ENCODE measurements at places on chromosomes 2 and 18.

DNA sequence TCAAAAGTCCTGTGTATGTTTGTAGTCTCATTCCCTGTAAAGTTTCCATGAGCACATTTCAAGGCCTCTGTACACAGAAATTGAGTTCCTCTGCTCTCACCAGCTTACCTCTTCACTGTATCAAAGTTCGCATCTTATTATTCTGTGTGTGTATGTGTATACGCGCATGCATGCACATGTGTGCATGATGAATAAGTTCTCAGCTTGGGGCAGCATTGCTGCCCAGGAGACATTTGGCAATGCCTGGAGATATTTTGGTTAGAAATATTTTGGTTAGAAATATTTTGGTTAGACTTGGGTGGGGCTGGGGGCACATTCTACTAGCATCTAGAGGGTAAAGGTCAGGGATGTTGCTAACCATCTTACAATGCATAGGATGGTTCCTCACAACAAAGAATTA is 23.4 kb downstream of the TCF7L1 start:
- no peak for DNase-seq

DNA sequence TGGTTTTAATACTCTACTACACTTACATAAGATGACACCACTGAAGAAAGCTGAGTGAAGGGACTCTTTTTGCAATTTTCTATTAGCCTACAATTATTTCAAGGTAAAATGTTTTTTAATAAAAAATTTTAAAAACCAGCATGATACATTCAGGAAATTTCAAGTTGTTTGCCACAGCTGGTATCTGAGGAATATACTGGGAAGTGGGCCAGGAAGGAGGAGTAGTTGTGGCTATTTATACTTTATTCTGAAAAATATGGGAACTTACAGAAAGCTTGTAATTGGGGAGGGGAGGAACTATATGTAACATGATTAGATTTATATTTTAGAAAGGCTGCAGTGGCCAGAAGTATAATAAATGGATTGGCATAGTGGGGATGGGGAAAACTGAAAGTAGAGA is 40.8 kb downstream of the WDR35 start:
- no peak for DNase-seq

GRCh38 chr2:76684756-76685155 is 837.4 kb downstream of the LRRTM4 start:
- no peak for DNase-seq

DNA sequence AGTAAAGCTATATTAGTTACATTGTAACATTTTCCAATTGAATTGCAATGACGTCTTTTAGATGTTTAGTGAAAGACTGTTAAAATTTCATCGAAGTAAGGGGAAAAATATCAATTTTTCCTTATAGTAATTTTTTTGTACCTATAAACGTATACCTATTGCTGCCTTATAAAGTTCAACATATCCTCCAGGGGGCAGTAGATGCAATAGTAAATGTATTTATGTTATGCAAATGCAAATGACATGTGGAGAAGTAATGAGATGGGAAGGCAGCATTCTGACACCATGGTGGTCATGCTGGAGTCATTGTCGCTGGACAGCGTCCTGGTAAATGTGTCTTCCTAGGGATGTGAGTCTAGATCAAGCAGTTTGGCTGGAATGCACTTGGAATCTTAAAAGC is 38.7 kb downstream of the MSTN start:
- peak; percentile 51 for DNase-seq

GRCh38 chr2:219335373-219335786 is 2.8 kb upstream of the RESP18 start:
- DNase-seq: no peak

GRCh38 chr18:8217051-8217564 is 392.1 kb upstream of the RAB12 start:
- DNase-seq: no peak

- no peak for DNase-seq
Measured at GRCh38 chr2:3282056-3282998, 95.3 kb downstream of the EIPR1 start.

GRCh38 chr2:201176081-201176481 is 6.9 kb upstream of the CASP10 start:
- no peak for DNase-seq

GRCh38 chr2:202335791-202336467 is 40.2 kb upstream of the BMPR2 start:
- no peak for DNase-seq

DNA sequence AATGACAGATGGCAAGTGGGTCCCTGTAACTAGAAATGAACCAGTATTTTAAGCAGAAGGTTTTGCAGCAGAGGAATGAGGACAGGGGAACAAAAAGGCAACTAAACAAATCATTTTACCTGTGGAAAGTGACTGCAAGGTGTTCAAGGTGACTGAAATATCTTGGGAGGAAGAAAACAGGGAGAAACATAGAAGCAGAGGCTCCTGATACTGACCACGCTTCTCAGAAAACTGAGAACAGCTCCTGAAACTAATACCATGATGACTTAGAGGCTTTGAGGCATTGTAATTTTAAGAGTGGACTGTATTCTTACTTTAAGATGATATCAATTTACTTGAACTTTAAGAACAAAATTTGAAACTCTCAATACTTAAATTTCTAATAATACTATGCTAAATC is at the start of gene DYTN:
DYTN (minus strand) TSS at position 101 of the 400 bp plus-strand sequence. CDS start 117 bp downstream, outside the sequence.
- DNase-seq: no peak

GRCh38 chr2:112189001-112189556 is 50.9 kb downstream of the FBLN7 start:
- DNase-seq: no peak

GRCh38 chr2:1769703-1770422 is 25.5 kb upstream of the PXDN start:
- peak; percentile 35 for DNase-seq

GRCh38 chr2:169143998-169144397 is 74.6 kb downstream of the DHRS9 start:
- no peak for DNase-seq

DNA sequence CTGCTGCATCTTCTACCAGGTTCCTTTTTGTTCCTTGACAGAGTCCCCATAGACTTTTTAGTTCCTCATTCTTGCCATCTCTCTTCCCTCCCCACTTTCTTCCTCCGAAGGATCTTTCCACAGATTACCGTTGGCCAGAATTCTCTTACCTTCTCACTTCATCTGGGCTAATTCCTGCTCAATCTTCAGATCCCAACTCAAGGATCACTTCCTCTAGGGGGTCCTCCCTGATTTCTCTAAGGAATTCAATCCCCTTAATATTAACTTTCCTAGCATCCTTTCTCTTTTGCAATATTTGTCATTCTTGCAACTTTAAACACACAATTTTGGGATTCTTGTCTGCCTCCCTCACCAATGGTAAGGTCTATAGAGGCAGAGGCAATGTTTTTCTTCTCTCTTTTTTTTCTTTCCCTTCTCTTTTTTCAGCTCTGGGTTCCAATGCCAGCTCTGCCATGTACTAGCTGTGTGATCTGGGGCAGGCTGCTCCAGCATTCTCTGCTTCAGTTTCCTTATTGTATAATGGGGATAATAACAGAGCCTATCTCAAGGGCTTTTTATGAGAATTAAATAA is 5.4 kb upstream of the KCNE4 start:
- no peak for DNase-seq

DNA sequence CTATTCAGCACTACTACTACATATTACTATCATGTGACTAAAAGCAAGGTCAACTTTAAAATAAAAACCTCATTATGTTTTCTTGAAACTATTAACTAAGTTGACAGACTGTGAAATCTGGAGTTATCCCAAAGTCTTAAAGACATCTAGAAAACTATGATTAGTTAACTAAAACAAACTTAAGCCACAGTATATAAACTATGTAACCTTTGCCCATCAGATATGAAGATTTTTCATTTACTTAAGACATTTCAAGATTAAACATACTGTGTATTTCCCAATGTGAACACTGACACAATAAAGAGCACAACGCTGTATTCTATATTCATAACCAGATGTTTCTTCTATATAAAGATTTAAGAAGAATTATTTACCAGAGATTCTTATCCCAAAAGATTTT is 33.5 kb upstream of the CACNB4 start:
- DNase-seq: no peak

- no peak for DNase-seq
Measured at GRCh38 chr2:100394111-100394641, 23.3 kb downstream of the CHST10 start.

DNA sequence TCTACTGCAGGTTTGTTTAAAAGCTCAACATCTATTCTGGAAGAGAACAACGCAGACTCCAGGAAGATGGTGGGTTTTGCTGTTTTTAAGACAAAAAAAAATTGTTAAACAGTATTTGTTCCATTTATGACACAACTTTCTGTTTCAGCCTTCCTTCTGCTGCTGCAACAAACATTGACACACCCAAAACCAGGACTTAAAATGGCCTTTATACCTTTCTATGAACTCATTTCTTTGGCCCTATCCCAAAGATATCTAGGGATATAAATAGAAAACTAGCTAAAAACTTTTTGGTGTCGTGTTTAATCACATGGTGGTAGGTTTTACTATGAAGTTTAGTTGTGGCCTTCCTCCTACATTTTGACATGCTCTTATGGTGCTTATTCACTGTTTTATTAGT is 964 bp upstream of the GALNT3 start:
- DNase-seq: peak; percentile 10

- no peak for DNase-seq
Measured at GRCh38 chr18:2818281-2818680, 28.5 kb upstream of the EMILIN2 start.

DNA sequence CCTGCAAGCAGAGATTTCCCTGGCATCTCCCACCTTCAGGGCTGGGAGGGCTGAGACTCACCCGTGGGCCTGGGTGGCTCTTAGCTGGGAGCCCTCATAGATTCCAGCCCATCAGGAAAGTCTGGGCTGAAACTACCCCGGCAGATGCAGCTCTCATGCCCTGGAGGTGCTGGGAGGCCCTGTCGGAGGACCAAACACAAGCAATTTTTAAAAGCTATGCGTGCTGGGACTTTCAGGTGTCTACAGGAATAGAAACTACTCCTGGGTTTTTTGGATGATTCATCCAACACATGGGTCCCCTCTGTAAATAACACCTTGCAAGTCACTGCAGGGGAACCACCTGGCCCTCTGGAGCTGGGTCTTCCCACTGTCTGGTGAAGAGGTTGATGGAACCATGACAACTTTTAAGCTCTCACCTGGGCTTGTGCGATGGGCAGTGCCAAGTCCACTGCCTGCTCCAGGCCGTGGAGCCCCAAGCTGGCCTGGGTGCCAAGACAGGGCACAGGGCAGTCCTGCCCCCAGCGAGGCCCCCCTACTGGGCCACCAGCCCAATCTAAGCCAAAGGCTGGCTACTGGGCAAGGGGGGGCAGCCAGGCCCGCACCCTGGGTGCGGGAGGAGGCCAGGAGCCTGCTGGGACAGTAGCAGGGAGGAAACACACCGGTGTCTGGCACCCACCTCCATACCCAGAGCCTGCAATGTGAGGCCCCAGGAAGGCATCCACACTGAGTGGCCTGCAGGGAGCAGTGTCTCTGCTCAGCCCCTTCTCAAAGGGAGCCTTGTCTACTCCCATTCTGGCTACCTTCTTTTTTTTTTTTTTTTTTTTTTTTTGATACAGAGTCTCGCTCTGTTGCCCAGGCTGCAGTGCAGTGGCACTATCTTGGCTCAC is 1.1 kb upstream of the GPR55 start:
- peak; percentile 24 for DNase-seq

- peak; percentile 20 for DNase-seq
Measured at GRCh38 chr2:102112271-102112670, 30.3 kb upstream of the IL1R1 start.

GRCh38 chr2:74864728-74865722 is 31.1 kb downstream of the HK2 start:
- DNase-seq: no peak

DNA sequence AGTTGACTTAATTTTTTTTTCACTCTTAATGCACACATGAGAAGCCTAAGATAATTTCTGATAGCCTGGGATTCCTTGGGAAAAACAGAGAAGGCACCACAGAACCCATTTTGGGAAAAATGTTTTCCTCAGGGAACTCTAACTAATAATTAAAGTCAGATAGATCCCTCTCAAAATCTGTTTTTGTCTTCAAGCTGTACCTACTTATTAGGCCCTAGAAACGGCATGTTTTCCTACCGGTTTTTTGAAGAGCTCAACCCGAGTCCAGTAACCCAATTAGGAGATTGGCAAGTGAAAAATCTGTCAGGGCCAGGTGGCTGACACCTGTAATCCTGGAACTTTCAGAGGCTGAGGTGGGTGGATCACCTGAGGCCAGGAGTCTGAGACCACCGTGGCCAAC is 16.1 kb upstream of the PDK1 start:
- no peak for DNase-seq

- no peak for DNase-seq
Measured at GRCh38 chr18:23236876-23237468, 101.7 kb downstream of the CABLES1 start.

GRCh38 chr2:17373741-17374140 is 144.5 kb downstream of the RAD51AP2 start:
- no peak for DNase-seq

GRCh38 chr2:162574615-162575452 is 230.9 kb downstream of the GCA start:
- no peak for DNase-seq

GRCh38 chr2:128433911-128434550 is 115.4 kb upstream of the HS6ST1 start:
- DNase-seq: no peak

DNA sequence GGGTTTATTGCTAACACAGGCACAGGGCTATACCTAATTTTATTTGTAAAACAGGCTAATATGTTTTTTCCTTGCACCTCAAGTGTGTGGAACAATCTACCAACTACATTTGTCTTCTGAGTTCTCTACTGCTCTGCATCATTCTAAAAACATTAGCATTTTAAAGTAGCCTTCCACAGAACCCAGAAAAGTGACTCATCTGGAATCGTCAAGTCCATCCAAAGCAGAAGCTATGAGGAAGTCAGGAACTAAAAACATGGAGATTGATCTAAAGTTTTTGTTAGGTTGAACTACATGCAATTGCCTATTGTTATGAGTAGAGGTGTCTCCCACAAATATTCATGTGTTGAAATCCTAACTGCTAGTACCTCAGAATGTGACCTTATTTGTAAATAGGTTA is 70.9 kb downstream of the SUCLG1 start:
- DNase-seq: no peak

DNA sequence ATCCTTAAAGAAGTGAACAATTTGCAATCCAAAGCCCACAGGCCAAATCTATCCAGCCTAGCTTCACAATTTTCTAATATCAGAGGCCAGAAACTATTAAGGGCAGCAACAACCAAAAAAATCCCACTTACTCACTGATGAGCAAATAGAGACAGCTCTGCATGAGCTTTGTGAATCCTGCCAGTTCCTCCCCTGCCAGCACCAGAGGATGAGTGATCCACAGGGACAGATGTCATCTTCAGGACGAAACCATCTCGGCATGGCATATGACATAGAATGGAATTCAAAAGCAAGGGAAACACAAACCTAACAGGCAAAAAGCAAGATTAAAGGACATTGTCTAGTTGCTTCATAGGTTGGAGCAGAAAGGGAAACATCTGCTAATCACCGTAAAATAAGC is 2.2 kb upstream of the DSC2 start:
- DNase-seq: no peak

DNA sequence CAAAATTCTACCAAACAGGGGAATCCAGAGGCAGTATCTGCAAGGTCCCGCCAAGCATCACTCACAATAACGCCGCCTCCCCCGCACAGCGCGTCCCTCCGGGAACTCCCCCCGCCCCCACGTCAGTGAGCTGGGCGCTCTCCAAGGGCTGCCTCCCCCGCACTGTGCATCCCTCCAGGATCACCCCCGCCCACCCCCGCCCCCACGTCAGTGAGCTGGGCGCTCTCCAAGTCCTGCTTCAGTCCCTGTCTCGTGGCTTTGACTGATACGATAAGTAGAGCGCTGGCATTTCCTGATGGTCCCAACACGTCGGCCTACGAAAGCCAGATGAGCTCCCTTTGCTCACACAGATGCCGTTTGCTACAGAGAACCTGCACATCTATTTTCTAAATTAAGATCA is 130.7 kb upstream of the TPO start:
- no peak for DNase-seq

GRCh38 chr2:96946060-96946459 is 40.3 kb downstream of the FAM178B start:
- no peak for DNase-seq
